ENCODE measurements at places on chromosomes 13 and 19.
A peak's percentile ranks its signal among the peaks of the same experiment; 100 is the strongest.

DNA sequence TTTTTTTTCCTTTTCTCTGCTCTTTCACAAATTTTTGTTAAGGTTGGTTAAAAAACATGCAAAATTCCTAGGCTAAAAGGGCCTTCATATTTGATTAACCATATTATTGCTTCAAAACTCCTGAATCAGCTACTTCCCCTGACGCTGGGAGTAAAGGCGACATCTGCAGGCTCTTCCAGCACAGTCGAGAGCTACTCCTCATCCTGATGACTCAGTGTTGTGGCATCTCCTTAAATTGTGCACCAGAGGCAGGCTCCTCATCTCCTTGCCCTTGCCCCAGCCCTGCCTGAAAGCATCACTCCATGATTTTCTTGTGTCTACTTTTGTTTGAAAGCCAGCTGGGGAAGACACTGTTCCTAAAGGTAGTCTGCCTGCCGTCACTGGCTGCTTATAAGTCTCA is 24.5 kb upstream of the SOX1 start:
- DNase-seq: no peak

- no peak for DNase-seq
Measured at GRCh38 chr13:24217601-24218281, 57.2 kb downstream of the SPATA13 start.

DNA sequence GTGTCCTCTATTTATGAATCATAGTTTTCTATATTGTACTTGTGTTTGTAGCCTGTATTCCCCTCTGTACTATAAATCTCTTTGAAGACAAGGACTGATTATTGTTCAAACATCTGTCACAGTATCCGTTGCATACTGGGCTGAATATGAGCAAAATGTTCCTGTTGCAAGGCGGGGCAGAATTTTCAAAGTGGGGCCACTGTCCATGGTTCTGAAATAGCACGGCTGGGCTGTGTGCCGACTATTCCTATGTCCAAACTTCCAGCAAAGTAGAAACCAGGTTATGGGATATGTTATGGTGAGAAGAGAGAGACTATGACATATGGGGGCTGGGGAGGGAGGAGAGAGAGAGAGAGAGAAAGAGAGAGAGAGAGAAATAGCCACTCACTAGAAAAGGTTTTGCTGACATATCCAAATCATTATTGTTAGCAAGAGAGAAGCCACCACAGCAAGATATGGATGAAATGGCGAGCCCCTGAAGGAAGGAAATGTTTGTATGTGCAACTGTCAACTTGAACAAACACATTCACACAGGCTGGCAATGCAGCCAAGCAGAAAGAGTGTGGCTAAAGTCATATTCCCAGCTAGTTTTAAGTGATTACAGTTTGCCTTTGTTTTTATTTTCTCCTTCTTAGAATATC is 107.0 kb upstream of the GPR12 start:
- no peak for DNase-seq

DNA sequence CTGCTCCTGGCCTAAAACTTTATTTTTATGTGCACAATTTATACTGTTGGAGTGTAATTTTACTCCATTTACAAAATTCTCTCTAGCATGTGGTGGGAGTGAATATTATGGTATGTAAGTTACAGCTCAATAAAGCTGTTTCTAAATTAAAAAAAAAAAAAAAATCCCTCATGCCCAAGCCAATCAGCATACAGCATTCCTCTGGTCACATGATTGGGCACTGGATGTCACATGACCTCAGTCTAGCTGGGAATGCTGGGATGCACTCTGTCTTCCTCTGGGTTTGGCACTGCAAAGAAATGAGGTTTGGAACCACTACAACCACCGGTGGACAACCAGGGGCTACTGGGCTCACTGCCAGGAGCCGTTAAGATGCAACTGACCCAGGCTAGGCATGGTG is 67.6 kb downstream of the ZNF557 start:
- no peak for DNase-seq

DNA sequence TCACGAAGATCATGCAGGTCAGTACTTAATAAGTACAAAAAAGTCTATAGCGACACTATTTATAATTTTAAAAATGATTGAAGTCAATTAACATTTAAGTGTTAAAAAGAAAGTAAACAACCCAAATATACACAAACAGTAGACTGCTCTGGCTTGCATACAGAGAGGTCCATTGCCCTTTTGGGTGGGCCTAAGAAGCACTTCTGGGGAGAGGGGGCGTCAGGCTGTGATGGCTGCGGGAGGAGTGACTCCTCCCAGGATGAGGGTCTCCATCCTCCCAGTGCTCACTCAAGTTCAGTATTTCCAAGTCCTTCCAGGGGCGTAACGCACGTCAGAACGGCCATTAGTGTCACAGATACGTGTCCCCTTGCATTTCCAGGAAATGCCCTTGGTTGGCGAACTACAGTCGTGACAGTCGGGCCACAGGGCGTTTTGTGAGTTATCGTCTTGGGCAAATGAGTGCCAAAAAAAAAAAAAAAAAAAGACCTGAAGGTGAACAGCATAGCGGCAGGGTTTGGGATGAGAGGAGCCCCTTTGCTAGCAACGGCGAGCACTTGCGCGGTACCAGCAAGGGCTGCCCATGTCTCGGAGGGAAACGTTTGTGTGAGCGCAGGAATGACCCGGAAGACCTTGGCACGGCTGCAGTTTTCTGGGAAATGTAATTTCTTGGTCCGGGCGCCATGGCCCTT is at the start of gene SCGB2B2:
Gene SCGB2B2, minus strand, starts transcription at position 463 of the 689 bp plus-strand sequence. CDS start 82,596 bp downstream, outside the sequence.
- DNase-seq: no peak

DNA sequence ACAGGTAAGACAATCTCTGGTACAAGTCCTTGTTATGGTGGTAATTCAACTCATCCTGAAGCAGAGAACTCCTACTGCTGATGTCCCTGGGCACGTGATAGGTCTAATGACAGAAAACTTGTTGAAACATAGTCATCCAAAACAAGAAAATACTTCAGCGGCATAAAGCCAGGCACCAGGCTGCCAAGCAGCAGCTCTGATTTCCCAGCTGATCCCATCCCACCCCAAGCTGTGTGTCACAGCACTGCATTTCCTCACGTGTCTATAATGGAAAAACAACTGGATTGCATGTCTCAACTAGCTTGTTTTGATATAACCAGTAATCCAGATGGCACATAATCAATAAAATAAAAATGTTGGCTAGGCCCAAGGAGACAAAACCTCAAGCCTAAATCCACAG is 64.8 kb downstream of the MIPEP start:
- no peak for DNase-seq

DNA sequence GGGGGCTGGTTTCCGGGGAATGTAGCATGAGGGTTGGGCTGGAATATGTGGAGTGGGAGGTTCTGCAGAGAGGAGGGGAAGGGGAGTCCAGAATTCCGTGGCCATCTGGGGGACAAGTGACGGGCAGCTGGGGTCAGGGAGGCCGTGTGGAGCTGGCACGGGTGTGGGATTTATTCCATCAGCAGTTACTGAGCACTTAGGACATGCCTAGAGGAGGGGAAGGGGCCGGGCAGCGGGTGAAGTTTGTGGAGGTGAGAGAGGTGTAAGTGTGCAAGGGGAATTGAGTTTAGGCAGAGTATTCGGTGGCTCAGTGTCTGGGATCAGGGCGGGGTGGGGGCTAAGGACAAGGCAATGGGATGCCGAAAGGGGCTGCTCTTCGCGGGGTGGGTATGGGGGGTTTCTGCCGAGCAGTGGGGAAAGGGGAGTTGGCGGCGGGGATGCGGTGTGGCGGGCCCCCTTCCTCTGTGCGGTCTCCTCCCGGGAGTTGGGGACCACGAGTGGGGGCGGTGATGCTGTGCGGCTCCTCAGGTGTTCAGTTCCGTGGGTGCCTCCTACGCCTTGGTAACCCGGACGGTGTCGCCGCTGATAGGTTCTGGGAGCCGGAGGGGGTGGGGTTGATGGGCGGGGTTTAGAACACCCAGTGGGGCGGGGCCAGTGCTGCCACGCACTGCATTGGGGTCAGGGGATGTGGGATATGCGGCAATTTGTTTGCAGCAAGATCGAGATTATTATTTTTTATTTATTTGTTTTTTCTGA is 5.4 kb downstream of the CCDC61 start:
- DNase-seq: no peak

DNA sequence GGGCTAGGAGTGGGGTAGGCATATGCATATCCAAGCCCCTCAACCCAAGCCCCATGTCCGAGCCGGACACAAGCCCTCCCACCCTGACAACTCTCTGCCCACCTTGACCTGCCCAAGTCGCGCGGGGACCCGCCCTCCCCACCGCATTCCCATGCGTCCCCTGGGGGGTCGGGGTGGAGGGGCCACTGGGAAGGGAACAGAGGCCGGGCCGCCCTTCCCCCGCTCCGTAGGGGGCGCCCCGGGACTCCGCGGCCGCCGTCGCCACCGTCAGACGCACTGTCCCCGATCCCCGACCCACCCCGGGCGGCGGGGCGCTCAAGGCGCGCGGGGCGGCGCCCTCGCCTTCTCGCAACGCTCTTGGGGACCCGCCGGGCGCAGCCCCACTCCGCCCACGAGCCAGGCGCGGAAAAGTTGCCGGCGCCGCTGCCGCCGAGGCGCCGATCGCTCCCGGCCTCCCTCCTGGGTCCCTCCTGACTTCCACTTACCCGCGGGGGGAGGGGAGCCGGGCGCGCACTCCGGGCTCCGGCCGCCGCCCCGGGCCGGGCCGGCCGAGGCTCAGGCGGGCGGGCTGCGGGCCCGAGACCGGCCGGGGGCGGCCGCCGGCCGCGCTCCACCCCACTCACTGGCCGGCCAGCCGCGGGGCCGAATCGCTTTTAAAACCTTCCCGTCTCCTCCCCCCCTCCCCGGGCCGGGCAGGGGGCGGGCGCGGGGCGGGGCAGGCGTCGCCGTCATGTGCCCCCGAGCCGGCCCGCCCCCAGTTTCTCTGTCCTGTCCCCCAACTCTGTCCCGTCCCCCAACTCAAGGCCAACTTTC is 34.4 kb upstream of the NANOS3 start:
- peak; percentile 63 for DNase-seq

DNA sequence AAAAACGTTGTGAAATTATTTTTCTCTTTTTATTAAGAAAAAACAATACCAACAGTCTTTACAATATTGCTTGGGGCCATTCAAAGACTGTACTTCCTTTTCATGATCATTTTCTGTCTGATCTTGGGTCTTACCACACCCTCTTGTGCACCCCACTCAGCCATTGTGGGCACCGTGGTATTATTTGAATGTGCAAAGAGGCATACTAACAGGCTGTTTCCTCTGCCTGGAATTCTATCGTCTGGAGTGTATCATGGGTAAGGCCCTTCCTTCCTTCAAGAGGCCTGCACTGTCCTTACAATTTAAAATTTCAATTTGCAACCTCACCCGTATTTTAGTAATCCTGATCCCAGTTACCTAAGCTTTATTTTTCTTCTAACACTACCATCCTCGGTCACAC is 76.5 kb downstream of the FGF14 start:
- DNase-seq: no peak

DNA sequence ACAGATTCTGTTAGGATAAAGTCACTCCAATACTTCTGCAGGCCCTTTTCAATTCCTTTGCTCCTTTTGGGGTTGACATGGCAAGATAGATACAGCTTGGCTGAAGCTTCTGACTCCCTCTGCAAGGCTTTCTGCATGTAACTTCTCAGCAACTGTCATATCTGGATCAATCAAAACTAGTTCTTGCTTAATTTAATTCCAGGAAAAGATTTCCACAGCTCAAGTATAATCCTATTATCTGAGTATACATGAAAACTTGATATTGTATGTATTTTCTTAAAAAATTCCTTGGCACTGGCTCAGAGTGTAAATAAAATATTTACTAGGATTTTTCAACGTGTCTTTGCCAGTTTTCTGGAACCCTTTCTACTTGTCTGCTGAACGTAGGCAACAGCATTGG is 109.6 kb downstream of the STARD13 start:
- no peak for DNase-seq

- DNase-seq: no peak
Measured at GRCh38 chr13:26010487-26011207, 41.2 kb downstream of the SHISA2 start.

DNA sequence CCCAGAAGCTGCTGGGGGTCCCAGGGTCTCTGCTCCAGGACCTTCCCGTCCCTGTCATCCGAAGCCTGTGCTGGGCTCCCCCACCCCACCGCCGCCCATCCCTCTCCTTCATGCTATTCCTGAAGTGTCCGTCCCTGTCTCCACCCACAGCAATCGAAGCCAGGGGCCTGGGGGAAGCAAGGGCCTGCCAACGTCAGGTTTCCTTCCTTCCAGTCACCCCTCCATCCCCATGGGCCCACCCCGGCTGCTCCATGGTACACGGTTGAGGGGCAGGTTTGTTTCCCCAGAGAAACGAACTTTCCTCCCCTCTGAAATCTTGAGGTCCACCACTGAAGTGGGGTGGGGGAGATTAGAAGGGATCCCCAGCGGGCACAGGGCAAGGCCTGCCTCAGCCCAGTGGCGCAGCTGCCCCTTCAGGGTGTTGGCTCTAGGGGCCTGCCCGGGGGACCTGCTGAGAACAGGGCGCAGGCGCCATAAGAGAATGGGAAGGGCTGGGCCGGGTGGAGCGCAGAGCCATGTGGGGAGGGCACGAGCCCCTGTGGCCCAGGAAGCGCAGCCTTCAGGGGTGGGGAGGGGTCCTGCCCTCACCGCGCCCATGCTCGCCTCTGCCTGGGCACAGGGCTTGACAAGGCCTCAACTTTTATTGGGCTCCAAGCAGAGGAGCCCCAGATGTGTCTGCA is 16.1 kb downstream of the CEBPG start:
- DNase-seq: no peak

DNA sequence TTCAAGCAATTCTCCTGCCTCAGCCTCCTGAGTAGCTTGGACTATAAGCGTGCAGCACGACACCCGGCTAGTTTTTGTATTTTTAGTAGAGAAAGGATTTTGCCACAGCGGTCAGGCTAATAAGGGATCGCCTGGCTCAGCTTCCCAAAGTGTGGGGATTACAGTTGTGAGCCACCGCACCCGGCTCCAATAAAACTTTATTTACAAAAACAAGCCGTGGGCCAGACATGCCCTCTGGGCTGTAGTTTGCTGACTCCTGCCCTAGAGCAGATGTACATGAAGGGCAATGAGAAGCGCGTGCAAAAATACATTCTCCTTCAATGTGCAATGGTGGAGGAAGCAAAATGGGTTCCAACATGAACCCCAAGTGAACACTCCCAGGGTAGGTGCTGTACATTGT is 13.7 kb upstream of the MED26 start:
- DNase-seq: no peak

DNA sequence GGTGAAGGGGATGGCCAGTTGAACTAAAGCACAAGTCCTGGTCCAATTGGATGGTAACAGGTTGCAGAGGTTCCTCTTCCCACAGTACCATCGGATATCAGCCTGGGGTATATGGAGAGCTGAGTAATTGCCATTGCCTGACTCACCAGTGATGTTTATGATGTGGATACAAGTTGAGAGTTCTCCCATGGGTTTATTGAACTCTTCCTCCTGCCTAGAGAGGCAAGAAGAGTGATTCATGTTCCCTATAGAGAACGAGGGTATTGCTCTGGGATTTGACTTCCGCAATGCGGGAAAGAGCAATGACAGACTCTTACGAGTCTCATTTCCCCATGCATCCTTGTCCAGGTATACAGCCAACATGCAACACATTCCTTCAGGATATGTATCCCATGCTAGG is 111.3 kb upstream of the PCDH9 start:
- no peak for DNase-seq

GRCh38 chr13:107743526-107743925 is 471.8 kb downstream of the LIG4 start:
- DNase-seq: no peak
